SK-N-DZ (cell line): ENCODE measurements at places on chromosomes 7 and 10.

DNA sequence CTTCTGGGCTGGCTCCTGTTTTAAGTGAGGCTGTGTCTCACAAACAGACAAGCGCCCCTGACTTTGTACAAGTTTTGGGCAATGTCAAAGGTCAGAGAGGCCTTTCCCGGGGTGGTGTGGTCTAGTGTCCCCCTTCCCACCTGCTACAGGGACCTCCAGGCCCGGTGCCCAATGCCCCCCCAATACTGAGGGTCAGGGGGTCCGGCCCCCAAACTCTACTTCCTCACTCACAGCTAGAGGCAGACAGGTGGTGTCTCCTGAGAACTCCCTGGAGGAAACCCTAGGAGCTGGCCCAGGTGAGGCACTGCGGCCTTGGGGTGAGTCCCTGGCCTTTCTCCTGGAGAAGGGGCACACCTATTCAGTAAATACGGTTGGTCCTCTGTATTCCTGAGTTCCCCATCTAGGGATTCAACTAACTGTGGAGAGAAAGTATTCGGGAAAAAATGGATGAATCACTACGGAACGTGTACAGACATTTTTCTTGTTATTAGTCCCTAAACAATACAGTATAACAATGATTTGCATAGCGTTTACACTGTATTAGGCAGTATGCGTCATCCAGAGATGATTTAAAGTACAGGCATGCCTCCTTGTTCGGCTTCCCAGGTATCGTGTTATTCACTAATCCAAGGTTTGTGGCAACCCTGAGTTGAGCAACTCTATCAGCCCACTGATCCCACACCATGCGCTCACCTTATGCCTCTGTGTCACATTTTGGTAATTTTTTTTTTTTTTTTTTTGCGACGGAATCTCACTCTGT is 308.1 kb downstream of the WDR37 start:
- DNase-seq, result no peak

DNA sequence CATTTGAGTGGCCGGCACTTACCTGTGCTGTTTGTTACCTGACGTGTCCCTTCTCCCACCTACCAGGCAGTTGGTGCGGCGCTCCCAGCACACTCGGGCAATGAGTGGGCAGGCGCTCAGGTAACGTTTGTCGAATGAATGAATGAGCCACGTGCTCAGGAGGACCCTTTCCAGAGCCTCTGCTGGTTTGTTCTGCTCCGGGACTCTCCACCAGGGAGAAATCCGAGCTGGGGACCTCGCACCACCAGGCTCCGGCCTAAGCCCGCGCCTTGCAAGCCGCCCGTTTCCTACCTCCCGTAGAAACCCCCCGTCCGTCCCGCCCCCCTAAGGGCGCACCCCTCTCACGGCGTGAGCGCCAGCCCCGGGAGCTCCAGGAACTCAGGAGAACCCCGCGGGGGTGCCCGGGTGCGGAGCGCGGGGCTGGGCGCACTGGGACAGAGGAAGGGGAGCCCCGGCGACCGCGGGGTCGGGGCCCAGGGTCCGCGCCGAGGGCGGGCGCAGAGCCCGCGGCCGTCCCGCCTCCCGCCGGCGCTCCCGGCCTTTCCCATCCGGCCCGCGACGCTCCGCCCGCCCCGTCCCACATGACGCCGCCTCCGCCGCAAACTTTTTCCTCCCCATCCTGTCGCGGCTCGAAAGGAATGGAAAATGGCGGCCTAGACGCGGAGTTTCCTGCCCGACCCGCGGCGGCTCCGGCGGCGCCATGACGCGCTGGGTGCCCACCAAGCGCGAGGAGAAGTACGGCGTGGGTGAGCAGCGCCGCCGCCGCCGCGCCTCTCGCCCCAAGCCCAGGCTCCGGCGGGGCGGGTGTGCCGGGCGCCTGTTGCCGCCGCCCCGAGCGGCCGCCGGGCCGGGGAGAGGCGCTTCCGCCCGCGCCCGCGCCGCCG is at the start of gene DOCK1:
Gene DOCK1, plus strand, starts transcription at position 611 of the 884 bp plus-strand sequence. Its CDS starts 90 bp downstream, at position 701.
- DNase-seq, result no peak

DNA sequence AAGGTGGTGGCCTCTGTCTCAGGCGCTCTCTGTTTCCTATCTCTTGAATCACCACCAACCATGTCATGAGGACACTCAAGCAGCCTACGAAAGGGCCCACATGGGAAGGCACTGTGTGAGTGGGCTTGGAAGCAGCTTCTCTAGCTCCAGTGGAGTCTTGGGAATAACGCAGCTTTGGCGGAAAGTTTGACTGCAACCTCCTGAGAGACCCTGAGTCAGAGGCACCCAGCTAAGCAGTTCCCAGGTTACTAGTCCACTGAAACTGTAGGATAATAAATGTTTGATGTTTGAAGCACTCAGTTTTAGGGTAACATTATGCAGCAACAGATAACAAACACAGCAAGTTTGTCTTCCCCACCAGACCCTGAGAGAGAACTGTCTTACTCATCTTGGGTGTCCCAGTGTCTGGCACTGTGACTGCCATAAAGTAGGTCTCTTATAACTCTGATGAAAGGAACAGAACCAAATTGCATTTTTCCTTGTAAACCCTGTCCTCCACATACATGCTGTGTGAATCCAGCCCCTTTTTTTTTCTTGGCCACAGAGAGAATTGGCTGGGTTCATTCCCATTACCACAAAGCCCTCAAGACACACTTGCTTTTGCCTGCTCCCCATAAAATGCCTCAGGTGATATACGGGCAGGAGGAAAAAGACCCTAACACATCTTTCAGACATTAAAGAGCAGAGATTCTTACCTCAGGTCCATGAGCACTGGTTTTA is 185.5 kb downstream of the ZNF365 start:
- DNase-seq, result no peak

DNA sequence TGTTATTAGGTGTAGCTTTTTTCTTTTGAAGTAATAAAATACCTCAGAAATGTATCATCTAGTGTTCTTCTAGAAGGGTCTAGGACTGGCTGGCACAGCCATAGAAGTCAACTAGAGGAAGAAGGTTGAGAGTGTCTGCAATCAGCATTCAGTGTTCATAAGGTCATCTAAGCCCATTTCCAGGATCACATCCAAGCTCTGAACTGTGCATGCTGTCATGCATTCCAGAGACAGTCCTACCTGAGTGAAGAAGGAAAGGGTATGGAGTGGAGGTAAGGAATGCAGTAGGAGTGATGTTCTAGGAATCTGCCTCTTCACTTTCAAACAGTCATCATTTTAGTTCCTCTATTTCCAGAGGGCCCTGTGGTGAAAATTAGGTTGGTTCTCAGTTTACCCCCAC is 789.7 kb downstream of the GATA3 start:
- no peak for DNase-seq

- DNase-seq, result no peak
Measured at GRCh38 chr7:28596245-28596935, 184.1 kb downstream of the CREB5 start.

GRCh38 chr10:5343561-5343960 is 21.2 kb upstream of the UCN3 start:
- no peak for DNase-seq

GRCh38 chr7:16431646-16432424 is 10.5 kb upstream of the CRPPA start:
- peak; percentile 49 for DNase-seq

DNA sequence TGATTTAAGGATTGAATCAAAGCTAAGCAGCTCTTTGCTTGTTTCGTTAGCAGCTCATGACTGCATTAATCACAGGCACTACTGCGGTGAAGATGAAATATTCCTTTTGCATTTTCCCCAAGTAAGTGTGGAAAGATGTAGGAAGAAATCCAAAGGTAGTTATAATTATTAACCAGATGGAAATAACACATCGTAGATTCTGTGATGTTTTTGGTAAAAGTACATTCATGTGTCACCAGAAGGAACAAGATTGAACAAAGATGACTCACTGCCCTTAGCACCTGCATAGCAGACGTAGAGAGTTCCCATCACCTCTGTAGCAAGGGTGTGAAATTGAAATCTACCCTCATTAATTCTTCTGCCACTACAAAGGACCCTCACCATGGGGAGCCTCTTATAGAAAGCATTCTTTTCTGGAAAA is 37.1 kb downstream of the SMURF1 start:
- DNase-seq, result no peak

DNA sequence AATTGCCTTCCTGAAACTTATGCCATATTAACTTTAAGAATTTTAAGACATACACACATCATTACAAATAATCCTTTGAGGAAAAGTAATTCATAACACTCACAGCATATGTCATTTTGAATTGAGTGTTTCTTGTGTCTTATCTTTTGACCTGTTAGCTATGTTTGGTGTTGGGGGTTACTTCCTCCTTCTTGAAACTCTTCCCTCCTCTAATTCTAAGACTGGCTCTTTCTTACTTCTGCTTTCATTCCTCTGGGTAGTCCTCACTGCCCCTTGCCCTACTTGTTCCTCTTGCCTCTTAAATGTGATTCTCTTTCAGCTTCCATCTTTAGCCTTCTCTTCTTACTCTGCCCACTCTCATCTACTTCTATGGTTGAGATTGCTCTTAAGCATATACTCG is 28.3 kb upstream of the PIP4K2A start:
- no peak for DNase-seq

DNA sequence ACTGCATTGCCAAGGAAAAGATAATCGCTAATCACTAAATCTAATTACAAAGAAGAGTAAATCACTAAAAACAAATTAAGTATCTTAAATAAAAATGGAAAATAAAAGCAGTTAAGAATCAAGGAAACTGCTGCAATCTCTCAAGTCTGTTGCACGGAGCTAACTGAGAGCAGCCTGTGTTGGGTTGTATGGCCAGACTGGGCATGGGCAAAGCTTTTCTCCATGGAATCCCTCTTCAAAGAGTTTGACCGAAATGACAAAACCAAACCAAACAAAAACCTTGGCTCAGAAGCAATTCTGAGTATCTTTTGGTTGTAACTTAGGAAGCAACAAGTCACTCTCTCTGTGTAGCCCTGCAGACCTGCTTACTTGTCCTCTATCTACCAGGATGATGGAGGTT is 78.8 kb downstream of the CELF2 start:
- DNase-seq, result no peak

DNA sequence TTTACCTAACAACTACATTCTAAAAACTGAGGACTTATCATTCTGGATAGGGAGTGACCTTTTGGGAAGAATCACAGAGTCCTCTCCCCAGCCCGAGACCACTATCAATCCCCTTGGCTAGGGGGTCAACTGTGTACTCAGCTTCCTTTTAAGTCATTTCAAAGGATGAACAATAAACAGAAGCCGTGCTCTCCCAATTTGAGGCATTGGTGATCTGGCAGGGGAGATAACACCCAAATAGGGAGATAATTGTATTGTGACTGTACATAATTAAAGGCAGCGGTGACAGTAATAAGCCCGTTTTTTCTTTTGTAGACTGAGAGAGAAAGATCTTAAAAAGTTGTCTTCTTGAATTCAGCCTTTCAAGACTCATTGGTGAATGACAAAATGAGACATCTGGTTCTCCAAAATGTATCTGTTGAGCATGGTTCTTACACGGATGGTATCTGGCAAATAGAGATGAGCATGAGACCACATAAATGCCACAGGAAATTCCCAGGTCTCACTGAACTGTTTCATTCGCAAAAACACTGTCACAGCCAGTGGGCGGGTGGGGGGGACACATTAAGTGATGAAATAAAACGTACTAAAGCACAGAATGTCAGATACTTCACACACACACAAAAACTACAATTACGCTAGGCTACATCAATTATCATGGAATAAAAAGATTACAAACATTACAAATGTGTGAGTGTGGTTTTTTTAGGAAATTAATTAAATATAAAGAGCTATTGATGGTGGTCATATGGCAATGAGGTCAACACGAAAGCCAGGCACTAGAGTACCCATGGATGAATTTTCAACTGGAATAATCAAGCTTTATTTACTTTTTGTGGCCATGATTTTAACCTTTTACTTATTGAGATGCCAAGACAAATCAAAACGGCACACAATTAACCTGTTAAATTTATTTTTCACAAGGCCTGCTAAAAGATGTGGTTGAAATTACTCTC is 108.4 kb downstream of the HIPK2 start:
- peak; percentile 93 for DNase-seq

DNA sequence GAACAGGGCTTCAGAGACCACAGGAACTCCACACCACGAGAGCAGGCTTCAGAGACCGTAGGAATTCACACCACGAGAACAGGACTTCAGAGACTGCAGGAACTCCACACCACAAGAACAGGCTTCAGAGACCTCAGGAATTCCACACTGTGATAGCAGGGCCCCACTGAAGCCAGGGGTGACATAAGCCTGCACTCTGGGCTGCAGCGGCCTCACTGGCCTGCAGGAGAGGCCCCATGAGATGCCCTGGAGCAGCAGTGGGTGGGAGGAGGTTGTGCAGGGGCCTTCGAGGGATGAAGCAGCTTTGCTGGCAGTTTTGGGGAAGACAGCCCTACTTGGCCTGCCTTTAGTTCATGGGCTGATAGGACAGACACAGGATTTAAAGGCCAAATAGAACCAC is 614.7 kb downstream of the PTPRN2 start:
- no peak for DNase-seq

GRCh38 chr7:40507166-40507565 is 372.4 kb downstream of the SUGCT start:
- DNase-seq, result no peak

DNA sequence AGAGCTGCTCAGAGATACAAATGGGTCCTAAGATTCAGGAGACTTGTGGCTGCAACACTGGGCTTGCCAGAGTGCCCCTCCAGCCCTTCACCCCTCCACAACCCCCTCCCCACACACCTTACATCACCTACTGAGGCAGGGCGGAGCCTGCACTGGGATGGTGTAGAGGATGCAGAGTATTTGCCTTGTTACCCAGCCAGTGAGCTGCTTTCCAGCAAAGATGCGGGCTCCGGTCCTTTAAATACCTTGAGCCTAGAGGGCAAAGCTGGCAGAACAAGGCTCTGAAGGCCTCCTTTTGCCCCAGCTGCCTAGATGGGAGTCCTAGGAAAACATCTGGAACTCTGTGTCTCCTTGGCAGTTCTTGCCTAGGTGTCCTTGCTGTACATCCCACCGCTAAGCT is 34.6 kb downstream of the KAZALD1 start:
- DNase-seq, result no peak

DNA sequence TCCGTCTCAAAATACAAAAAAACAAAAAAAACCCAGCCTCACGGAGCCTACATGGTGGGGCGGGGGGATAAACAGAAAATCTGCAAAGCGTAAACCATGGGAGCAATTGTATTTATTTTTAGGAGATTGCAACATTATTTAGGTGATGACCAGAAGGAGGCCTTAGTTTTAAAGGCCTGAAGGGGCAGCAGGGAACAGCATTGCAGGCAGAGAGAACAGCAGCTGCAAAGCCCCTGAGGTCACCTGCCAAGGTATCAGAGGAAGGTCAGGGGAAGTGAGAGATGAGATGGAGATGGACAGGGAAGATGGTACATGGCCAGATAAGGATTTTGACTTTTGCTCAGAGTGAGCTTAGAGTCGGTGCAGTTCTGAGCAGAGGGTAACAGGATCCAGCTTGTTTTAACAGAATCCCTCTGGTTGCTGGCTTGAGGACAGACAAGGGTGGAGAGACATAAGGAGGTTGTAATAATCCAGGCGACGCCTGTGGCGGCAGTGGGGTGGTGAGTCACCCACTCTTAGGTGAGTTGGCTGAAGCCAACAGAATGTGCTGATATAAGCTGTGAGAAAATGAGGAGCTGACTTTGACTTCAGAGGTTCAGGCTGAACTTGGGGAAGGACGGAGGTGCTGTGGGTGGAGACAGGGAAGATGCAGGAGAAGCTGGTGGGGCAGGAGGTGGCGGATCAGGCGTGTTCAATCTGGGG is 82.3 kb upstream of the GTF2I start:
- no peak for DNase-seq
